NCI-H460 (cell line): ENCODE measurements at places on chromosomes 11 and 22.

DNA sequence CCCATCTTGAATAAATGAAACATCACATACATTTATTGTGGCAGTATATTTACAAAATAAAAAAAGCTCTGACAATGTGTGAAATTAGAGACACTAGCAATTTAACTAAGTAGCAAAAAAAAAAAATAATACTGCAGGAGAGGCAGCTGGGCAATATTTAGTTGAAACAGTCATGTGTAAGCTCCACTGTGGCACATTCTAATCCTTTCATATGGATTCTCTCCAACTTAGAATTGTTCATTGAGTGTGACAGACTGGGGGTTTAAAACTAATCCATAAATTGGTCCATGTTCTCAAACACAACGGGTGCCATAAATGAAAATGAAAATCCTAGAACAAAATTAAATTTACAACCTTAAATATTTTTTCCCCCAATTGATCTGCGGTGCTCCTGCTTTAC, 302.1 kb downstream of the CADM1 start:
- no peak for DNase-seq

GRCh38 chr22:47352920-47353700, 590.7 kb downstream of the TBC1D22A start:
- DNase-seq: no peak

DNA sequence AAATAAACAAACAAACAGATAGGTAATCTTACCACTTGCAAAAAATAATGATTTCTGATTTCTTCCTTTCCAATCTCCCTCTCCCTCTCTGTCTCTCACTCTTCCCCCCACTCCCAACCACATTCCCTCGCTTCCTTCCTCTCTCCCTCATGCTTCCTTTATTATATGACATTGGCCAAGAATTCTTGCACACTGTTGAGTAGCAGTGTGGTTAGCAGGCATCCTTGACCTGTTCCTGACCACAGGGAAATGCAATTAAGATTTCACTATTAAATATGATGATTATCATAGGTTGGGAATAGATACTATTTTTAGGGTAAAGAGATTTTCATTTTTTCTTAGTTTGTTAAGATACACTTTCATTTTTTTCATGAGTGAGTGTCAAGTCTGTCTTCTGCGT, 14.7 kb upstream of the PLAAT4 start:
- no peak for DNase-seq

DNA sequence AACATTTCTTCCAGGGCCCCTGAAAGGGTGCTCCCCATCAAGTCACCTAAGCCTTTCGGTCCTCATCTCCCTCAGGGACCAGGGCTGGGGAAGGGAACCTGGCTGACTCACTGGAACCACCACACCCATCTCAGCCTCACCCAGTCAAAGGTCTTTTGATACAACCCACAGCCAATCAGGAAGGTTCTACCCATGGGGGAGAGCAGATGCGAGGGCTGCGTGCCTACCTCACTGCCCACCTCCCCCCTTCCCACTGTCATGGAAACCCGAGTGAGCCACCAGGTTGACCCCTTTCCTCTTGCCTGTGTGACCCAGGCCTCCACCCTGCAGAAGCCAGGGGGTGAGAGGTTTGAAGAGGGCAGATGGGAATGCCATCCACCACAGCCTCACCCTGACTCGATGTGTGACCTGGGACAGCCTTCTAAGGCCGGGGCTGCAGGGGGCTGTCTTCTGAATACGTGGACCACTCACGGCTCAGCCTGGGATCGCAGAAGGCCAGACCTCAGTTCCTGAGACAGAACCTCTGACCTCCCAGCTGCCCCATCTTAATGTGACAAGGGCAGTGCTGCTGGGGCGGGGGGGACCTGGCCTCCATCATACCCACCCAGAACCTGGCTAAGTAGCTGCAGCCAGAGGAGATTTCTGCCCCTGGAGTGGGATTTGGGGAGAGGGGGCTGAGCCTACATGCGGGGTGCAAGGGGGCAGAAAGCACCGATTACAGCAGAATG, 2.7 kb downstream of the MDK start:
- DNase-seq: no peak

GRCh38 chr11:78427615-78428265, 10.1 kb upstream of the GAB2 start:
- DNase-seq: no peak

DNA sequence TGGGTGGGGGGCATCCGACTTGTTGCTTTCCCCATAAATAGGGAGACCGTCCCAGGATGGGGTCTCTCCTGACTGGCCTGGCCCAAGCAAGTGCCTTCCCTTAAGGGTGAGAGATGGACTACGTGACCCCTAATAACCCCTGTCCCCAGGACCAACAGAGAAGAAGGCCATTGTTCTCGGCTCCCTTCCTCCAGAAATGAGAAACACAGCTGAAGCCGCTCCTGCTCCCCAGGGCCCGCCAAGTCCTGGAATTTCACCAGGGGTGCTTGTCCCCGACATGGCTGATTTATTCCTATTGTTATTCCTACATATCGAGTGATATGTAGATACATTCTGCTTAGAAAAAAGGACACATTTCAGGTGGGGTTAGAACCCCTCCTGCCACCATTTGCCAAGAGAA, 100.8 kb downstream of the TP53I11 start:
- DNase-seq: no peak

GRCh38 chr22:44532552-44532951, 34.5 kb upstream of the RTL6 start:
- no peak for DNase-seq

- no peak for DNase-seq
Measured at GRCh38 chr11:95059046-95059445, 7.7 kb upstream of the SRSF8 start.

- no peak for DNase-seq
Measured at GRCh38 chr11:119041821-119042514, 11.3 kb upstream of the SLC37A4 start.

GRCh38 chr11:59574932-59575502, 40.6 kb downstream of the OSBP start:
- DNase-seq: no peak

DNA sequence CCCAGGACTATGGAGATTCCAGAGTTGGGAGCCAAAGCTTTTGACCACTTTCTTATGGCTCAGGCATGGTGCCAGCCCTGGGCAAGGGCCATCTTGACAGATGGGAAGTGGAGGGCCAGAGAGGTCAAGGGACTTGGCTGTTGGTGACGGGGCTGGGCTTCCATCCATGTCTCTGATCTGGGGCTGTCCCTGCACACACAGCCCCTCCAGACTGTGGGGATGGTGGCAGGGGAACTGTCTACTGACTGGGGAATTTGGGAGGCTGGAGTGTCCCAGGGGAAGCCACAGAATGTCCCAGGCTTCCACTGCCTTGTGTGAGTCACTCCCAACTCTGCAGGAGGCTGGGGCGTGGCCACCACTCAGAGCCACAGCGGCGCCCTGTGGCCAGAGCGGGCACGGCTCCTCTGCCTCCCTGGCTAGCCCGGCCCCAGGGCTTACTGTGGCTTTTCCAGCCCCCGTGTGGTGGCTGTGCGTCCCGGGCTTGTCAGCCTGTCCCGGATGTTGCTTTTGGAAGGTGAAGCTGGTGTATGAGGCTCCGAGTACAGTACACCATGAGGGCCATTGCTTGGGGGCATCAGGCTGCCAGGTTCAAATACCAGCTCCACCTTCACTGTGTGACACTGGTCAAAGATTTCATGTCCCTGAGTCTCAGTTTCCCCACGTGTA, 19.6 kb downstream of the C22orf23 start:
- DNase-seq: peak; percentile 62

- DNase-seq: no peak
Measured at GRCh38 chr11:36404831-36405230, 105.2 kb downstream of the TRAF6 start.

- DNase-seq: no peak
Measured at GRCh38 chr11:43399983-43400630, 41.4 kb downstream of the TTC17 start.

- DNase-seq: no peak
Measured at GRCh38 chr11:133824593-133824992, 20.7 kb downstream of the SPATA19 start.
